CD8-positive, alpha-beta memory T cell (primary cell): ENCODE measurements at places on chromosomes 16 and 17. TPM values are rescaled to one million over a fixed set of nuclear protein-coding genes. Genes with fewer than 3 reads are reported as not detected.

- H3K36me3 ChIP-seq, result no peaks in the 10 kb centered on the region
- H3K4me1 ChIP-seq, result peaks cover under 1% of the 10 kb centered on the region
- no peak overlapping the region for H3K27ac ChIP-seq
- H3K27me3 ChIP-seq, result peaks cover 5% of the 10 kb centered on the region
- no peak overlapping the region for H3K4me3 ChIP-seq
- no peak for DNase-seq
Observed at GRCh38 chr17:50207792-50208567, 6.5 kb upstream of the COL1A1 start.

The CACNG5 gene
- not detected for total RNA-seq

DNA sequence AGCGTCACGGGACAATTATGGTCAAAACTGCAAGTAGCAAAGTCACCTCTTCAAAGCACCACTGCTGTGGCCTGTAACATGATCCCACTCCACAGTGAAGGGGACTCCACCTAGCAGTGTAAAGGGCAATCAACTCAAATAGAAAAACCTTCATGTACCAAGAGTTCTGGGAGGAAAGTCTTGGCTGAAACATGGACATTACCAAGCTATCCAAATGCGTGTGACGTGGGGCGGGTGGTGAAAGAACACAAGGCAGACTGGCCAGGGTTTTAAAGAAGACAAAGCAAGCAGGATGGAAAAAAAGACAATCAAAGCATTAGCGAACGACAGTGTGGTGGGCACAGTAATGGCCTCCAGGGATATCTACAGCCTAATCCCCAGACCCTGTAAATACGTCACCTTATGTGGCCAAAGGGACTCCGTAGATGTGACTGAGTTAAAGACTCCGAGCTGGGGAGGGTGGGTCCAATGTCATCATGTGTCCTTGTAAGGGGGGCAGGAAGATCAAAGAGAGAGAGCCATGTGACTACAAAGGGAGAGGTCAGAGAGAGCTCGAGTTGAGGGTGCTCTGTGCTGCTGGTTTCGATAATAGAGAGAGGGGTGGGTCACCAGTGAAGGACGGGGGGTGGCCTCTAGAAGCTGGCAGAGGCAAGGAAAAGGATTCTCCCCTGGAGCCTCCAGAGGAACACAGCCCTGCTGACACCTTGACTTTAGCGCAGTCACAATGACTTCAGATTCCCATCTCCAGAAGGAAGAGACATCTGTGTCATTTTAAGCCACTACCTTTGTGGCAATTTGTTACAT is 6.0 kb downstream of the HSDL1 start:
- no peaks in the 10 kb centered on the region for H3K36me3 ChIP-seq
- H3K27ac ChIP-seq, result peak overlapping the region; percentile 69
- H3K27me3 ChIP-seq, result no peaks in the 10 kb centered on the region
- no peak for DNase-seq

The OR4D1 gene
- 0.26 TPM for total RNA-seq

DNA sequence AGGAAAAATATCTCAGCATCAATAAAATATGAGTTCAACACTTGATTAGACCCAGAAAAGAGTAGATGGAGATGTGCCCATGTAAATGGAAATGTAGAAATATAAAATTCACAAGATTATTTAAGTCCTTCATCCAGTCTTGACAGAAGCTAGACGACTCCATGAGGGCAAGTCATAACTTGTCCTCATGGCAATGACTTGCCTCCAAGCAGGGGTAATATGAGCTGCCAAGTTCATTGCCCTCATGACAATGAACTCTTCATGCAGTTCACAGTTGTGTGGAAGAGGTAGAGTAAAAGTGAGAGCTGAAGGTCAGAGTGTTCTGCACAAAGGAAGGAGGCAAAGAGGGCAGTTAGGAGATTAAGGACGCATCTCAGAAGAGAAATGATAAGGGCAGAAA is 22.3 kb downstream of the CDH11 start:
- H3K4me3 ChIP-seq, result no peak overlapping the region
- H3K36me3 ChIP-seq, result no peaks in the 10 kb centered on the region
- H3K4me1 ChIP-seq, result no peaks in the 10 kb centered on the region
- DNase-seq, result no peak
- H3K27ac ChIP-seq, result no peak overlapping the region
- H3K27me3 ChIP-seq, result no peaks in the 10 kb centered on the region

The VAT1L gene
- total RNA-seq, result not detected

The PNMT gene
- total RNA-seq, result not detected

The MOSMO gene
- total RNA-seq, result 9.2 TPM

DNA sequence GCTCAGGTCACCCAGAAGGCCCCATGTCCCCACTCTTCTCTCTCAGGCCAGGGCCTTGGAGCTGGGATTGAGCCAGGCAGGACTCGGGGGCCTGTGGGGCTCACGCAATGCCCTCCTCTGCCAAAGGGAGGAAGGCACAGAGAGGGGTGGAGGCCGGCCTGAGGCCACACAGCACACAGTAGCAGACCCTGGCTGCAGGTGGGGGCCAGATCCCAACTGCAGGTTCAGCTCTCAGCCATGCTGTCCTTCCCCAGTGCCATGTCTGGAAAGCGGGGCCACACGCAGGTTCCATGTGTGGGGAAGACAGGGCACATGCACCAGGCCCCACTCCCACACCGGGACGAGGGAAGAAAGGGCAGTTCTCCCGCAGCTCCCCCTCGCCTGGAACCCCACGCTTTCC is 33.3 kb upstream of the ZFPM1 start:
- H3K27ac ChIP-seq, result no peak overlapping the region
- H3K36me3 ChIP-seq, result no peaks in the 10 kb centered on the region
- no peaks in the 10 kb centered on the region for H3K27me3 ChIP-seq
- DNase-seq, result no peak
- H3K4me1 ChIP-seq, result no peaks in the 10 kb centered on the region
- no peak overlapping the region for H3K4me3 ChIP-seq

The DCXR gene
- 117 TPM for total RNA-seq

The PITPNM3 gene
- 0.50 TPM for total RNA-seq
